Brain (organoid and tissue), 16 donors: ENCODE measurements at places on chromosomes 5 and 9.

GRCh38 chr5:35771839-35772238 is 84.9 kb upstream of the IL7R start:
- DNase-seq = no peak

GRCh38 chr9:127720031-127720864 is 4.4 kb downstream of the TTC16 start:
- DNase-seq = no peak

DNA sequence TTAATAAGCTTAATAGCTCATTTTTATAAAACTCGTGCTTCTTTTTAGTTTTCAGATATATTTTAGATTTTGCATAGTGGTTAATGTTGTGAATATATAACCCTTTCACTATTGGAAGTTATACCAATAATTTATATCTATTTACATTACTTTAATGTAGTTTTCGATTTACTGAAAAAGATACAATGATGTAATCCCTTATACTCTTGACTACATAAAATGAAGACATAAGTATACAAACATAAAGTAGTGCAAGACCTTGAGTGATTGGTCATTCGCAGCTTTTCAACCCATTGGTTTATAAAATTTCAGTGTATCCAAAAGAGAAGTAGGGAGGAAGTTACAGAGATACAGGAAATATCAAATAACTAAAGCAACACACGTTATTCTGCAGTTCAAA is 84.3 kb upstream of the GRHPR start:
- DNase-seq = no peak

- peak; percentile 15 for DNase-seq
Measured at GRCh38 chr9:120730654-120731514, 16.6 kb upstream of the MEGF9 start.

- DNase-seq = no peak
Measured at GRCh38 chr9:124507880-124508423, 753 bp upstream of the NR5A1 start.

DNA sequence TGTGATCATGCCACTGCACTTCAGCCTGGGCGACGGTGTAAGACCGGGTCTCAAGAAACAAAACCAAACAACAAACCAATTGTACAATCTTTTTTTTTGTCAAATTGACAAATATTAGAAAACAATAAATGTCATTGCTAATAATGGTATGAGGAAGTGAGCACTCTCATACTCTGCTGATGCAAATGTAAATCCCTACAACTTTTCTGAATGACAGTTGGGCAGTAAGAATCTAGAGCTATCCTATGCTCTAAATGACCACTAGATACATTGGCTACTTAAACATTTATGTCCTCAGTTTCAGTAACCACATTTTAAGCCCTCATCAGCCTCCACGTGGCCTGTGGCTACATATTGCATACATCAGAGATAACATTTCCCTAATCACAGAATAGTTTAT is 256.2 kb downstream of the FER start:
- no peak for DNase-seq

DNA sequence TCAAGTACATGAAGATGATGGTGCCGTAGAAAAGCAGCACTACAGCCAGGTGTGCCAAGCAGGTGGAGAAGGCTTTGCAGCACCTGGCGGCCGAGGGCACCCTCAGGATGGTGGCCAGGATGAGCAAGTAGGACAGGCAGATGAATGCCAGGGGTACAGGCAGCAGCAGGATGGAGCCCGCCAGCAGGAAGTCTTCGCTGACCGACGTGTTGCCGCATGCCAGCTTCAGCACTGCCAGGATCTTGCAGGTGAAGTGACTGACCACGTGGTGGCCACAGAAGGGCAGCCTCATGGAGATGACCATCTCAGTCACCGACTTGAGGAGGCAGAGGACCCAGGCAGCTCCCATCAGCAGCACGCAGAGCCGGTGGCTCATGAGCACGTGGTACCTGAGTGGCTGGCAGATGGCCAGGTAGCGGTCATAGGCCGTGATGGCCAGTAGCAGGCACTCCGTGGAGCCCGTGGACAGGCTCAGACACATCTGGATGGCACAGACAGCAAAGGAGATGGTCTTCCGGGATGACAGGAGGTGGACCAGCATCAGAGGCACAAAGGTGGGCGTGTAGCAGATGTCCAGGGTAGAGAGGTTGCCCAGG is 482 bp downstream of the OR13J1 start:
- DNase-seq = no peak

DNA sequence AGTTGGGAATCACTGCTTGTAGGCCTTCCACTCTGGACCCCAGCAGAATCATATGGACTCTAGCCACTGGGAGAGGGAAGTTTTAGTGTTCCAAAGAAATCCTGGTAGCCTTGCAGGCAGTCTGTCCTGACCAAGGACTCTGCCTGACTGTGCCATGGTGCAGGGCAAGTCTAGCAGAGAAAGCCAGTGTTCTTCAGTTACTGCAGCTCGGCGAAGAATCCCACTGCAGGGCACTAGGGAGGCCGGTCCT is 20.3 kb upstream of the MATR3 start:
- no peak for DNase-seq
